NCI-H1048 (cell line): ENCODE measurements at places on chromosomes 13 and 19.

DNA sequence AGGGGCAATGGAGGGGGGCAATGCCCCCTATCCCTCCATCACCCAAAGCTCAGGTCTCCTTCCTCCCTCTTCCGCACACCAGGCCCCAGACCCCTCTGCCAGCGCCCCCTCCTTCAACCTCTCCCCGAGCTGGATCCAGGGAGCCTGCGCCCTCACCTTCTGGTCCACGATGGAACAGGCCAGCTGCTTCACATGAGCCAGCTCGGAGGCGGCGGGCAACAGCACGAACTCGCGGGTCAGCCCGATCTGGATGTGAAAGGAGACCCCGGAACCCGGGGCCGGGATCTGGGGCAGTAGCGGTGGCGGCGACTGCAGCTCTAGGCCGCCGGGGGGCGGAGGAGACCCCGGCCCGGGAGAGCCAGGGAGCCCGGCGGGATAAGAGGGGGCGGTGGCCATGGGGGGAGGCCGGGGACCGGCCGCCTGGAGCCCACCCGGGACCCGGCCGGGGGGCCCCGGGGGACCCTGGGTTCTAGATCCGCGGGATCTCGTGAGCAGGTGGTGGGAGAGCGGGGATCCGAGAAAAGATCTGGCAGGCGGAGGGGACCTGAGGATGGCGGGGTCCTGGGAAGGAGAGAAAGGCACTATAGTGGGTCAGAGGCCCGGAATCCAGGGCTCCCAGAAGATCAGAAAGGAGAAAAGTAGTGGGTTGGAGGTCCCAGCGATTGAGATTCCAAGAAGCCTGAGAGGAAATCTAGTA, 791 bp downstream of the PRKD2 start:
- no peak for DNase-seq

DNA sequence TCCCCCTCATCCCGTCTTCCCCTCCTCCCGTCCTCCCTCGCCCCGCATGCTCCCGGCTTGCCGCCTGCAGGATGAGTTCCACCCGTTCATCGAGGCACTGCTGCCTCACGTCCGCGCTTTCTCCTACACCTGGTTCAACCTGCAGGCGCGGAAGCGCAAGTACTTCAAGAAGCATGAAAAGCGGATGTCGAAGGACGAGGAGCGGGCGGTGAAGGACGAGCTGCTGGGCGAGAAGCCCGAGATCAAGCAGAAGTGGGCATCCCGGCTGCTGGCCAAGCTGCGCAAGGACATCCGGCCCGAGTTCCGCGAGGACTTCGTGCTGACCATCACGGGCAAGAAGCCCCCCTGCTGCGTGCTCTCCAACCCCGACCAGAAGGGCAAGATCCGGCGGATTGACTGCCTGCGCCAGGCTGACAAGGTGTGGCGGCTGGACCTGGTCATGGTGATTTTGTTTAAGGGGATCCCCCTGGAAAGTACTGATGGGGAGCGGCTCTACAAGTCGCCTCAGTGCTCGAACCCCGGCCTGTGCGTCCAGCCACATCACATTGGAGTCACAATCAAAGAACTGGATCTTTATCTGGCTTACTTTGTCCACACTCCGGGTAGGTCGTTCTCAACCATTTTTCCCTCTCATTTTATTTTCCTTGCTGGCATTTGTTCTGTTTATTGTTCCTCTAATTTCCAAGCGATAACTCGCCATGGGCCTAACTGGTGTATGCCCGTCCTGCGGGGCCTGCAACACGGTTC, 29.8 kb downstream of the NFIX start:
- DNase-seq: no peak

DNA sequence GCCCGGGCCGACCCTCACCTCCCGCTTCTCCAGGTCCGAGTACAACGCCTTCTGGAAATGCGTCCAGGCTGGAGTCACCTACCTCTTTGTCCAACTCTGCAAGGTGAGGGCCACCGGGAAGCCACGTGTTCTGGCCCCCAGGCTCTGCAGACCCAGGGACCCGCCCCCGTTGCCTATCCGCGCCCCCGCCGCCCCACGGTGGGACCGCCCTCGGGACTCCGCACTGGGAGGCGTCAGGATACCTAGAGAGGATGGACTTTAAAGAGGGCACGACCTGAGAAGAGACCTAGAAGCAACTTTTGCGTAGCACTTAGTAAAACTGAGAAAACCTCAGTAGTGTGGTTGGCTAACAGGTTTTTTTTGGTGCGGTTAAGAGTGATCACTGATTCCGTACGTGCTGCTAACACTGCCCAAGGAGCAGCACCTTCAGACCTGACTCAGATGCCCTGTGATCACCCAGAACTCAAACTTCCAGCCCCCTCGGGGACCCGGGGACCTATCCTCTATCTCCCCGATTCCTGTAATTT, 492 bp downstream of the TMEM147 start:
- DNase-seq: no peak

DNA sequence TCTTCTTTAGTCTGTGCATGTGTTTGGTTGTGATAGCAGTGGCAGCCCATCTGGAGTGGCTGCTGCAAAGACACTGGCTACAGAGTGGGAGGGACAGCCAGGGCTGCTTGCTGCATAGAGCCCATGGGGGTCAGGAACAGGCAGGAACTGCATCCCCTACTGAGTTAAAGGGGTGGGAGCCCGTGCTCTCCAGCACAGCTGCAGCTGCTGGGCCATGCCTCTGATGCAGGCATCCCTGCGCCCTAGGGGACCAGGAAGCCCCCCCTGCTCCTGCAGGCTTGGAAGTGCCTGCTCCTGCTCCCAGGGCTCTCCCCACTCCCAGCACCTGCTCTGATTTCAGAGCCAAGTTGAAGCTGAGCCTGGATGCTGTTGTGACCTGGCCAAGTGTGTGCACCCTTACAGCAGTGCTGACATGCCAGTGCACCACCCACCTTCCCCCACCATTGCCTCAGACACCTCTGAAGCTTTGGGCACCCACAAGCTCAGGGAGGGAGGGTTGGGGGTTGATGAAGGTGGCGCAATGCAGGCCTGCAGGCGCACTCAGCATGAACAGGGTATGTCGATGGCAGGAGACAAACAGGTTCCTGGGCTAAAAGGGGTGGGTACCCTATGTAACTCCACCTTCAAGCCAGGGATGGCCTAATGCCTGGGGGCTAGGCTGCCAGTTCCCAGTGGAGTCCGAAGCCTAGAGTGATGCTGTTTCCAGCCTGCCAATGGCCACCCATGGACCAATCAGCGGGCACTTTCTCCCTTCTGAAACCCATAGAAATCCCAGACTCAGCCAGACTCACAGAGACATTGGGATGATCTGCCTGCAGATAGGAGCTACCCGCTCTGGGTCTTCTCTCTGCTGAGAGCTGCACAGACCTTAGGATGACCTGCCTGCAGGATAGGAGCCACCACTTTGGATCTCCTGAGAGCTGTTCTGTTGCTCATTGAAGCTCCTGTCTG, 919.9 kb upstream of the MIR17HG start:
- no peak for DNase-seq

DNA sequence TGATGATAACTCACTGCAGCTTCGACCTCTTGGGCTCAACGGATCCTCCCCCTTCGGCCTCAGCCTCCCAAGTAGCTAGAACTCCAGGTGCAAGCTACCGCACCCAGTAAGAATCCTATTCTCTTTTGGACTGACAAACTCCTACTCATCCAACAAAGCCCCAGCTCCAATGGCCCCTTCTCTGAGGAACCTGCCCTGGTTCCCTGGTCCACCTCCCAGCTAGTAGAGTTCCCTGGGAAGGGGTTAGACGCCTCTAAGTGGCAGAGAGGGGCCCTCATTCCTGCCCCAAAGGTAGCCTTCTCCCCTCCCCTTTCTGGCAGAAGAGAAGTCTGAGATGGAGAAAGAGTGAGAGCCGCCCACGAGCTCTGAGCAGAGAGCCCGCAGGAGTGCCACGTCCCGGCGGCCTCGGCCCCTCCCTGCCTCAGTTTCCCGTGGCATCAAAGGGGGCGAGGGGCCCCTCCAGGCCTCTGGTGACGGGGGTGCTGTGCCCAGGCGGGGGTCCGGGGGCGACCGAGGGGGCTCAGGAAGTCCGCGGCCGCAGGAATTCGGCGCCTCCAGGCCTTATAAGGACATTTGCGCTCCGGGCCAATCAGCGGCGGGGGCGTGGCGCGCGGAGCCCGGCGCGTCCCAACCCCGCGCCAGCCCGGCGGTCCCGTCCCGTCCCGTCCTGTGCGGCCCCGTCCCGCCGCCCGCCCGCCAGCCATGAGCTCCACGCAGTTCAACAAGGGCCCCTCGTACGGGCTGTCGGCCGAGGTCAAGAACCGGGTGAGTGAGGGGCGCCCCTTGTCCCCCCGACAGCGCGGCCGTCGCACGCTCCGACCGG, at the start of gene CNN2:
TSS of gene CNN2 (plus strand) at position 649 of the 823 bp plus-strand sequence. CDS start at position 703, 54 bp downstream.
- no peak for DNase-seq

DNA sequence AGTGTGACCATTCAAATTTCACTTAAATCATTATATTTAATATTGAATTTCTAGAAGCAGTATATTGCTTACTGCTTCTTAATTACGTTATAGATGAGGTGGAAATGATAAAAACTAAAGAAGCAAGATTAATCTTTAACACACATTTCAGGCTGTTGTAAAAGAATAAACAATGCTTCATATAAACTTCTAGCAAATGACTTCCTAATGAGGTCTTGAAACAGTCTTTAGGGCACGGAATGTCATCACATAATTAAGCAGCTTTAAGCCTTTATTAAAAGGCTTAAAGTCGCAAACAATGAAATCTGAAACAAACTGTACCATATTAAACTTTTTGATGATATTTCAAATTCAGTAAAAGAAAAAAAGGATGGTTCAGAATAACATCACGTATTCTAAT, 1.9 kb downstream of the SLITRK6 start:
- no peak for DNase-seq

- no peak for DNase-seq
These were observed 6.9 kb downstream of the TTYH1 start for GRCh38 chr19:54422136-54422535.

- no peak for DNase-seq
These were observed 1.4 kb downstream of the GRIN3B start for GRCh38 chr19:1001538-1002166.

- DNase-seq: no peak
These were observed 361.6 kb downstream of the TDRD3 start for GRCh38 chr13:60758637-60759036.
